ENCODE measurements at places on chromosomes 1 and 21.

DNA sequence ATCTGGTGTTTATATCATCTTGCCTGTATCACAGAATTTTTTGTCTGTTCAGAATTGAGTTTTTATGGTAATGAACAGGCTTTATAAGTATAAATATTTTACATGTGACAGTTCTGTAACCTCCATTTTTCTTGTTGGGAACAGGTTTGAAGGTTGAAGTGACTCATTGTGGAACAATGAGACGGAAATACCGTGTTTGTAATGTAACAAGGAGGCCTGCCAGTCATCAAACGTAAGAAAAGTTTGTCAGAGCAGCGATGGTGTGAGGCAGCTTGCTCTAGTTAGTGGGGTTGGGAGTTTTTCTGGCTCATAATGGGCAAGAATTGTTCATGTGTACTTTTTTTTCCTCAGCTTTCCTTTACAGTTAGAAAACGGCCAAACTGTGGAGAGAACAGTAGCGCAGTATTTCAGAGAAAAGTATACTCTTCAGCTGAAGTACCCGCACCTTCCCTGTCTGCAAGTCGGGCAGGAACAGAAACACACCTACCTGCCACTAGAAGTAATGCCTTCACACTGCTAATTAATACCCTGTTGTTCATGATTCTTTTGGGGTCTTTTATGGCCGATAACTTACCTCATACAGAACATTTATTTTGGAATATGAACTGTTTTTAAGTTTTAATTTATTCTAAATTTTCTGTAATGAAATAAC, 75.2 kb upstream of the TEKT2 start:
- DNase-seq, result no peak

- no peak for DNase-seq
Observed at GRCh38 chr1:209434066-209434465, 149.4 kb upstream of the CAMK1G start.

DNA sequence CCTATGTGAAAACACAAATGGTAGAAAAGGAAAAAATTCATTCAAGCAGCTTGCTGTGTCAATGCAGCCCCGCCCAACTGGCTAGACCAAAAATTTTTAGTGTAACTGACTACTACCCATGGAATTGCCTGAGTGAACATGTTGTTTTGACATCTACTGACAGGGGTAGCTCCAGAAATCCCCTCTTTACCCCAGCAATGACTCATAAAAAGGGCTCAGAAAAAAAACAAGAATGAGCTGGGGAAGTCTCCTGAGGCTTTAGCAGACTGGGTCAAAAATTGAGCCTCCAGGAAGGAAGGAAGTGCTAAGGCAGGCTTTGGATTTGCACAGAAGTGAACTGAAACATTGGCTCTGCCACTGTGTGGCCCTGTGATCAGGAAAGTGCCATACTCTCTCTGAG, 24.4 kb upstream of the FGGY start:
- no peak for DNase-seq

- no peak for DNase-seq
Observed at GRCh38 chr1:18820791-18821641, 38.4 kb downstream of the TAS1R2 start.

DNA sequence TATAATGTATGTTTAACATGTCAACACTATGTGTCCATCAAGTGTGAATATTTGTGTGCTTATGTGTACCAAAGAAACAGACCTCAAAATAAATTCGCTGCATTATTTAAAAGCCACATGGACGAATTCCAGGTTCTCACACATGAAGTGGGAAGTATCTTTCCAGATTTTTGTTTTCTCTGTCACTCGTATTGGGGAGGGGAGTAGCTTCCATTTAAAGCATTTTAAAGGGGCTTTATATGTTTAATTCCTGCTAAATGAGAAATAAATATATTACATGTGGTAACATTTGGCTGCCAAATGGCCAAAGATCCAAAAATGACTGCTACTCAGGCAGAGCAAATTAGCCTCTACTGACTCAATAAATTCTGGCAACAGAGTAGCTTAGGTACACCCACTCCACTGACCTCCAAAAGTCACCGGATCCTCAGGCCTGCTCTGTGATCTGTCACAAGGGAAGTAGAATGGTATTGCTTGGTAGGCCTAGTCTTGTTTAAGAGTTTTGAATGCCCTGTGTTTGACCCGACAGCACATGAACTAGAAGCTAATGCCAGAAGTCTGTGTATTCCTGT, 178.1 kb downstream of the ZP4 start:
- DNase-seq, result no peak

GRCh38 chr1:228018961-228019721, 12.3 kb downstream of the WNT3A start:
- no peak for DNase-seq

Data from caudate nucleus (tissue), 63 donors.